ENCODE measurements at places on chromosomes 6 and 20. TPM values are rescaled to one million over a fixed set of nuclear protein-coding genes. Genes with fewer than 3 reads are reported as not detected.

- no peak for DNase-seq
Observed at GRCh38 chr6:150004101-150004782, 21.1 kb downstream of the RAET1L start.

- no peak for DNase-seq
Observed at GRCh38 chr20:29740601-29740950, 1516.9 kb upstream of the DEFB115 start.

CGAS gene
- 3.6 TPM for total RNA-seq

RBPJL gene
- total RNA-seq, result not detected

FOXF2 gene
- 1.1 TPM for total RNA-seq

GRCh38 chr6:53426667-53427270 lies 78.0 kb upstream of the ELOVL5 start:
- no peak for DNase-seq

- no peak for DNase-seq
Observed at GRCh38 chr6:55886185-55886836, 10.9 kb upstream of the BMP5 start.

GRCh38 chr6:30325150-30325872 lies 1.4 kb upstream of the TRIM39 start:
- peak; percentile 42 for DNase-seq

GPX5 gene
- not detected for total RNA-seq

DNA sequence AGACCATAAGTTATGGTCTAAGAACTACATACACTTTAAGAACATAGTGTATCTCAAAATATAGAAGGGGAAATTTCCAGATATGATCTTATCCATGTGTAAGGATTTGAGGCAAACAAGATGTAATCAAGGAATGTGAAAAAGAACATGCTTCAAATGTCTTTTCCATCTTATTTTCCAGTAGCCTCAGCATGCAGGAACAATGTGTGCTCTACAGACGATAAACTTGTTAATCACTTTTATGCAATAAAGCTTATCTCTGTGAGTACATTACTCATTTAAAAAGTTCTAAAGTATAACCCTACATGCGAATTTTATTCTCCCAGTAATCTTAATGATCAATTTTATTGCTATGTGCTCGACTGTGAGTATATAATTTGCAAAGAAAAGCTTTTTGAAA lies 185.2 kb downstream of the ALDH8A1 start:
- no peak for DNase-seq

PRL gene
- total RNA-seq, result not detected

DNA sequence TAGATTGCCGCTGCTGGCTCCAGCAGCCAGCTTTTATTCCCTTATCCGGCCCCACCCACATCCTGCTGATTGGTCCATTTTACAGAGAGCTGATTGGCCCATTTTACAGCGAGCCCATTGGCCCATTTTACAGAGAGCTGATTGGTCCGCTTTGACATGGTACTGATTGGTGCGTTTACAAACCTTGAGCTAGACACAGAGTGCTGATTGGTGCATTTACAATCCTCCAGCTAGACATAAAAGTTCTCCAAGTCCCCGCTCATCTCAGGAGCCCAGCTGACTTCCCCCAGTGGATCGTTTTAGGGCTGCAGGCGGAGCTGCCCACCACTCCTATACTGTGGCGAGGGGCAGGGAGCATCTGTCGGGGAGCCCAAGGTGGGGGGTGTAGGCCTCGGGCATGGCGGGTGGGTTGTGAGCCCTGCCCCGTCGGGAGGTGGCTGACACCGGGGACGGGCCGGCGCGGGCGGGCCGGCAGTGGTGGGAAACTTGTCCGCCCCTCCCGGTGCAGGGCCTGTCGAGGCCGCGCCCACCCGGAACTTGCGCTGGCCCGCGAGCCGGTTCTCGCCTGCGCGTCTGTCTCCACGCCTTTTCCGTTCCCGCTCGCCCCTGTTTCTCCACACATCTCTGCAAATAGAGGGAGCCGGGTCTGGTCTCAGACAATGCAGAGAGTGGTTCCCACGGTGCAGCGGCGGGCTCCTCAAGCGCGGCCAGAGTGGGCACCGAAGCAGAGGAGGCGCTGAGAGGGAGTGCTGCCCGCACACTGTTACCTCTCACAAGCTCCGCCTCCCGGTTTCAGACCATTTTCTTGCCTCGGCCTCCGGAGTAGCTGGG lies 86.1 kb upstream of the STMND1 start:
- no peak for DNase-seq

GRCh38 chr6:37699138-37699766 lies 1.6 kb upstream of the MDGA1 start:
- no peak for DNase-seq

DNA sequence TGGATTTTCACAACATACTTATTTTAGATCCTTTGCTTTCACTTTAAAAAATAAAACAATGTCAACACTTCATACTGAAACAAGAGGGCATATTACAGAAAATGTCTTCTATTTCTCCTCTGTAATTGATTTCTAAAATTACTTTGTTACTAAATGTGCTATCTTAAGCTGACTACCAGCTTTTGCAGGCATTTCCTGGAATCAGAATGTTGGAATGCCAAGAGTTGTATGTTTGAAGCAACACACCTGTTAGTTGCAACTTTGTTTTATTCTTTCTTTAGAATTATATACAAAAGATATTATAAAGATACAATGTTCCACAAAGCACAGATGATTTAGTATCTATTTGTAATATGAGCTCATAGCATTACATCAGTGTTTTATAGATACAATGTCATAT lies 62.5 kb upstream of the TMEM170B start:
- DNase-seq, result no peak

DNA sequence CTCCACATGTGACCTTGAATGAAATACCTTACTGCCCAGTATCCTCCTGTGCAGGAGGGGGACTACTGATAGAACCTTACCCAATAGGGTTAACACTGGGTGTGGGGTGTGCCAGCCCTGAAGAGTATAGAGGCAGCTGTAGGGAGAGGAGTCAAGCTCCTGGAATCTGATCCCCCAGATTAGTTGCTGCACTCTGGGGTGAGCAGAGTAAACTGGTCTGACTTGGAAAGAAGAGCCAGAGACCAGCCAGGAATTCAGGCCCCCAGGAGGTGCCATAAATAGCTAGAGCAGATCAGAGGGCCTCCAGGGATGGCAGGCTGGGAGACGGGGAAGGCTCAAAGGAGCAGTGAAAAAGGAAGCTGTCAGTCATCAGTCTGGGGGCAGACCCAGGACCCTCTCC lies 3.5 kb upstream of the APOBEC2 start:
- no peak for DNase-seq

TSHZ2 gene
- 83.5 TPM for total RNA-seq

CDH26 gene
- total RNA-seq, result 4.1 TPM

DNA sequence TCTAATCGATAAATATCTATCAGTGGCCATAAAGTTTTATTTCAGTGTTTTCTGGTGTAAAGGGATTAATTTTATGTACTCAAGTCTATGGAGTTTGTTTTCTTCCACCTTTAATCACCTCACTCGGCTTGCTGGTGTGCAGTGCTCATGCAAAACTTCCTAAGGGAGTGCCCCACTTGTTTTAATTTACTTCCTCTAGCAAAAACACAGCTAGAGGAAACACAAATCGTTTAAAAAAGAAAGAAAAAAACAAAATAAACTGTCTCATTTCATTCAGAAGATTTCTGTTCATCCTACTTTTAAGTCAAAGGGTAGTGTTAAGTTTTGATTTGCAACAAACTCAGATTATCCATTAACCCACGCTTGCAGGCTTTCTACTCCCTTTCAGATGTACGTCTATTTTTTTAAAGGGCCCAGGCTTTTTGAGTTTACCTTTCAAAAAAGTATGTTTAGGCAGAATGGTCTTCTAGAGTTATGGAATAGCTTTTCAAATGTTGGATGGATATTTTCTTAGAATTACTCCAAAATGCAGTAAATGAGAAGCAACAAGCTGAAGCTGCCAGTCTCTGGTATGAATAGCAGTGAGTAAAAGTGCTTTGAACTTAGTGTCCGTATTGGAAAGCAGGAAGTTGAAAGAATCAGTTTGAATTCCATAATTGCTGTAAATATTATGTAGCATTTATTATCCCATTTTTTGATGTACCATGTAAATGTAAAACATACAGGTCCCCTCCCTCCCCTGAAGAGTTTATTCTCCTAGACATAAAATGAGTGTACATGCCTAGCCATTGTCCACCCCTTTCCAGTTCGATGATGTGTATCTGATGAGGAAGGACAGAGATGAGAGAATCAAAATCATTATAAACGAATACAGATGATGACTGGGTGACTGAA lies 113.3 kb downstream of the SLC16A10 start:
- DNase-seq, result no peak

MAPK13 gene
- total RNA-seq, result 18.3 TPM

- no peak for DNase-seq
Observed at GRCh38 chr20:19451231-19451922, 238.9 kb downstream of the SLC24A3 start.

- DNase-seq, result no peak
Observed at GRCh38 chr6:89268776-89269175, 46.3 kb downstream of the GABRR2 start.

DNA sequence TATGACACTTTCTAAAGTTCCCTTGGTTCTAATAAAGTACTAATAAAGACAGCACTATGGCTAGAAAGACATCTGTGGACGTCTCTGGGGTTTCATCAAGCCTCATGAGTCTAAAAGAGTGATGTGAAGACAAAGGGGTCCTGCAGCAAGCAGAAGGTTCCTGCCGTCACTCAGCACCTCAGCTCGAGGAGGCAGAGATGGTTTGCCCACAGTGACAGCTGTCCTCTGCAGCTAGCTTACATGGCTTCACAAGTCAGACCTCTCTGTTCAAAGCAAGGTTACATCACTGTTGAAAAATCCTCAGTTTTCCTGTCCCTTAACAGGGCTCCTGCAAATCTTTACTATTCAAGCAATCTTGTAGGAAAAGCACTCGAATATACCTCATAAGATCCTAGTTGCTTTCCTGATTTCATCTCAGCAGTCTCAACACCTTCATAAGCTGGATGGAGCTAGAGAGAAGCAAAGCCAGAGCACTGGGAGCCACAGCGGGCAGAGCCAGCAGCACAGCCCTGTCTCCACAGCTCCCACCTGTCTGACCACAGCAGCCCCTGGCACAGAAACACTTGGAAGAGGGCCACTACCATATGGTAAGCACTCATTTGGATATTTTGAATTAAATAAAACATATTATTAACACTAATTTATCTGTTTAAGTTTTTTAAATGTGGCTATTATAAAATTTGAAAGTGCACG lies 202.3 kb downstream of the GMDS start:
- no peak for DNase-seq

- DNase-seq, result no peak
Observed at GRCh38 chr6:79208816-79209215, 25.7 kb downstream of the HMGN3 start.

RAET1G gene
- 19.5 TPM for total RNA-seq

ZNF831 gene
- total RNA-seq, result 2.1 TPM

PRKN gene
- total RNA-seq, result 44.8 TPM

GRCh38 chr20:35511814-35512420 lies 17.5 kb downstream of the C20orf173 start:
- DNase-seq, result no peak

WFDC8 gene
- not detected for total RNA-seq

PREX1 gene
- total RNA-seq, result 29.5 TPM

- no peak for DNase-seq
Observed at GRCh38 chr6:40112350-40112749, 178.1 kb upstream of the MOCS1 start.

GRCh38 chr6:74840953-74841352 lies 364.9 kb downstream of the COL12A1 start:
- no peak for DNase-seq

DNA sequence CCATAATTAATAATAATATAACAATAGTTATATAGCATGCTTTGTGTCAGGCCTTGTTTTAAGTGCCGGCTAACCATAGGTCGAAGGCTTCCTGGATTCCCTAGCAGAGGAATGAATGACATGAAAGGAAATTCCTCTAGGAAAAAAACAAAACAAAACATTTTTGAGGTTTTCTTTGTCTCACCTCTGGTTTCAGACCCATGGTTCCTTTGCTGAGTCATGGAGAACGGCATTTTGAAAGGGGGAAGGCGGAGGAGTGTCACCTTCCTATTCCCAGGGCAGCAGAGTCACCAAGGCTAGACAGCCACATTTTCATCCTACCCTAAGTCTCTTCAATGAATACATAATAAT lies 25.3 kb upstream of the CCND3 start:
- DNase-seq, result no peak

SLPI gene
- total RNA-seq, result 137 TPM

GRCh38 chr20:4674672-4675071 lies 47.0 kb upstream of the PRND start:
- no peak for DNase-seq

BEND3 gene
- total RNA-seq, result 1.8 TPM

WASF1 gene
- 15.6 TPM for total RNA-seq

TCP11 gene
- not detected for total RNA-seq

SLC22A7 gene
- not detected for total RNA-seq
